ENCODE measurements at places on chromosomes 16 and 17.

GRCh38 chr16:4489030-4489429 lies 12.8 kb downstream of the HMOX2 start:
- no peak for DNase-seq

DNA sequence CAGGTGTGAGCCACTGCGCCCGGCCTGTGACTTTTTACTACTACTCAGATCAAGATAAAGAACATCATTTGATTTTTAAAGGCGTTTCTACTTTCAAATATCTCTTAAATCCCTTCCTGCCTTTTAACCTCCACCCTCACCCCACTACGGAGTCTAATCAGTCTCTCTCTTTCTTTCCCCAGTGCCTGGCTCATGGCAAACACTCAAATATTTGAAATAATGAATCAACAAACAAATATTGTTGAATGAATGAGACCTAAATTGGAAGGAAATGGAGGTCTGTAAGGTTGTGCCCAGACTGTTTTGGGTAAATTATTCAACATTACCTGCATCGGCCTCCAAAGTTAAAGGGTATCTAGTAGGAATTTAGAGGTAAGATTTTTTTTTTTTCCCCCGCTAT lies 14.7 kb downstream of the COPZ2 start:
- DNase-seq = no peak

DNA sequence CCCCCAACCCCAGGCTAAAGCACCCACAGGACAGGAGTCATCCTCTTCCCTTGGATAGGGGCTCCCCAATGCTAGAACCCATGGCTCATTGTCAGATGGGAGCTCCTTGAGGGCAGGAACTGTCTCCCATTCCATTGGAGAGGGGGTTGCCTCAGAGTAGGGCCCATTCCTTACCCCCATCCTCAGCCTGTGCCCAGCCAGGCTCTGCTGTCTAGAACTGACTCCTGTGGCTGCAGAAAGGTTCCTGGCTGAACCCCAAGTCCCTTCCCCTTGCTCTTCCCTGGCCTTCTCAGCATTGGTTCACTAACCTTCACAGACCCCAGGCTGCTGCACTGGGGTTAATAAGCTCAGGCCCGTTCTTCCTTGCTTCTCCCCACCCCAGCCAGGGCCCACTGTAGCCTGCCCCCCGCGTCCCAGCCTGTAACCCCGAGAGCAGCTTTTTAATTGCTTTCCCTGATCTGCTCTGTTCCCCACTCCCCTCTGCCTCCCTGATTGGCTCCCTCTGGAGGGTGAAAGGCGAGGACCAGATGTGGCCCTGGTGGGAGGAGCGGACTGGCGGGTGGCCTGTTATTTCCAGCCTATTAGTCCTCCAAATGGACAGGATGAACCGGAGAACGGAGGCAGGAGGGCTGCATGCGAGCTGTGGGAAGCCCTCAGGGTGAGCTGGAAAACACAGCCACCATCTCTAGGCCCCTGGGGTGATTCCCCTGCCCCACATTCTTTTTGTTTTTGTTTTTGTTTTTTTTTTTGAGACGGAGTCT lies 6.0 kb upstream of the GFAP start:
- no peak for DNase-seq

DNA sequence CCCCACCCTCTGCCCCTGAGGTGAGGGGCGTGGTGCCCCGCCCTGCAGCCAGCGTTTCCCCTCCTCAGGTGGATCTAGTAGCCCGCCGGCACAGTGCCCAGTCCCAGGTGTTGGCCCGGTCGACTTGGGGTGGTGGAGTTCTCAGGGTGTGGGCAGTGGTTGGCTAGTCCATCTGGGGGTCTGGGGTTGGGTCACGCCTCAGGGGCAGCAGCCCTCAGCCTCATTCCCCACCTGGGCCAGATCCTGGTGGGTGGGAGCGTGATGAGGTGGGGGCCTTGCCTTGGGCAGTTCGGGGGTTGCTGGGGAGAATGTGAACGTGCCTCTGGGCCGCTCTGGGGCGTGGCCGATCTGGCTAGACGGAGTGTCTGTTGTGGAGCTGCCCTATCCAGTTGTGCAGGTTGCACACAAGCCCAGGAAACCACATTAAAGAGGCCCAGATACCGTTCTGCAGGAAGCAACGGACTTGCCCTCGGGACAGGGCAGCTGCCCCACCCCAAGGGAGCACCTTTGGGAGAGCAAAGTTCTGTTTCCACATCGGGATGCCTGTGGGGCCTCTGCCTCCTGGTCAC lies 32.0 kb downstream of the GSE1 start:
- DNase-seq = no peak

DNA sequence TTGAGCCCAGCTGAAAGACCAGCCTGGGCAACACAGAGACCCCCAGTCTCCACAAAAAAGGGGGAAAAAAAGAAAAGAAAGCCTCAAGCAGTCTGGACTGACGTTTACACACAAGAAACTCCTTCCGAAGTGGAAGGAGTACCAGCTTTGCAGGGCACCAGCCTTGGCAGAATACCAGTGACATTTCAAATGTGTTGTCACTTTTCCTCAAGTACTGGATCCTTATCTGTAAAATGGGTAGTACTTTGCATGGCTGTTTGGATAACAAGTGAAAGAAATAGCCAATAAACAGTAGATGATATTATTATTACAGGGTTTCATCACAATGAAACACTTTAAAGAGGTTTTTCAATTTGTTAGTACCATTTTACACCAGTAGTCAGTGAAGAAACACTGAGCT lies 14.2 kb downstream of the YWHAE start:
- DNase-seq = no peak

- no peak for DNase-seq
Observed at GRCh38 chr17:29709866-29710519, 87.3 kb upstream of the CORO6 start.

DNA sequence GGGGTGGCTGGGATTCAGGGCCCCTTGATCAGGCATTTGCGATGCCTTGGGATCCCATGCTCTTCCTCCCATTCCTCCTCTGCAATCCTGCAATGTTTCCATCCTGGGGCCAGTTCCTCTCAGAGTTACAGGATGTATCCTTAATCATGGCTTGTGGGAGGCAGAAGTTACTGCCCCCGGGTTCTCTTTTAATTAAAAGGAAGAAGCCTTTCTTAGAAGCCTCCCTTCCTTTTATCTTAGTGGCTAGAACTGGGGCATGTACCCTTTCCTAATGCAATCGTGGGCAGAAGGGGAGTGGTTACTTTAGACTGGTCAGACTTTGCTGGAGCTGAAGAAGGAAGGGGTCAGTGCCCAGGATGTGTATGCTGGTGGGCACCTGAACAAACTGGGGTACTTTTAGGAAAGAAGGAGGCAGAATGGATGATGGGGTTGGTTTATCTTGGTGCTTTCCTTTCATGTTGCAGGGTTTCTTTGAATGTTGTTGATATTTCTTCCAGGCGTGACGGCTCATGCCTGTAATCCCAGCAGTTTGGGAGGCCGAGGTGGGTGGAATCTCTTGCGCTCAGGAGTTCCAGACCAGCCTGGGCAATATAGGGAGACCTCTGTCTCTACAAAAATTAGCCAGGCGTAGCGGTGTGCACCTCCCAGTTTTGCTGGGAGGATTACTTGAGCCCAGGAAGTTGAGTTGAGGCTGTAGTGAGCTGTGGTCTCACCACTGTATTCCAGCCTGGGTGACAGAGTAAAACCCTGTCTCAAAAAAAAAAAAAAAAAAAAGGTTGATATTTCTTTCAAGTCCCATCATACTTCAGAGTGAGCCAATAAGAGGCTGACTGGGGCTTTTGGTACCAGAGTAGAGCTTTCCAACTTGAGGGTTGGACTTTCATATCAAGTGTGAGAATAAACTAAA lies 13.2 kb upstream of the SPN start:
- DNase-seq = no peak

DNA sequence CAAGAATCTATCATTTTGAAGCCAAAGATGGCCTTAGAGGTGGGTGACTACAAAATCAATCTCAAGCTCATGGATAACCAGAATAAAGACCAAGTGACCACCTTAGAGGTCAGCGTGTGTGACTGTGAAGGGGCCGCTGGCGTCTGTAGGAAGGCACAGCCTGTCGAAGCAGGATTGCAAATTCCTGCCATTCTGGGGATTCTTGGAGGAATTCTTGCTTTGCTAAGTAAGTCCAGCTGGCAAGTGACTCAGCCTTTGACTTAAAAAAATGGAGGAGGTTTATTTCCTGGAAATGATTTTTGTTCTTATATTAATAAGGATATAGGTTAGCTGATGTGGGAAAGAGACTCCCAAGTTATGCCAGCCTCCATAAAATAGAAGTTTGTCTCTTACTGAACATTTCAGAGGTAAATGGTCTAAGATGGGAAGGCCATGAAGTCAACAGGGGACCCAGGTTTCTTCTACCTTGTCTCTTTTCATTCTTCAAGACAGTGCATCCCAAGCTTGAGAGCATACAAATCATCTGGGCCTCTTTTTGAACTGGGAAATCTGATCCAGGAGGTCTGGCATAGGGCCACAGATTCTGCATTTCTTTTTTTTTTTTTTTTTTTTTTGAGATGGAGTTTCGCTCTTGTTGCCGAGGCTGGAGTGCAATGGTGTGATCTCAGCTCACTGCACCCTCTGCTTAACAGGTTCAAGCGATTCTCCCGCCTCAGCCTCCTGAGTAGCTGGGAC lies 19.8 kb upstream of the TANGO6 start:
- no peak for DNase-seq

GRCh38 chr16:63629272-63629671 lies 1492.6 kb downstream of the CDH11 start:
- no peak for DNase-seq

GRCh38 chr17:77815127-77815905 lies 143.2 kb upstream of the TNRC6C start:
- DNase-seq = no peak

GRCh38 chr16:57307365-57307764 lies 22.9 kb upstream of the PLLP start:
- no peak for DNase-seq

DNA sequence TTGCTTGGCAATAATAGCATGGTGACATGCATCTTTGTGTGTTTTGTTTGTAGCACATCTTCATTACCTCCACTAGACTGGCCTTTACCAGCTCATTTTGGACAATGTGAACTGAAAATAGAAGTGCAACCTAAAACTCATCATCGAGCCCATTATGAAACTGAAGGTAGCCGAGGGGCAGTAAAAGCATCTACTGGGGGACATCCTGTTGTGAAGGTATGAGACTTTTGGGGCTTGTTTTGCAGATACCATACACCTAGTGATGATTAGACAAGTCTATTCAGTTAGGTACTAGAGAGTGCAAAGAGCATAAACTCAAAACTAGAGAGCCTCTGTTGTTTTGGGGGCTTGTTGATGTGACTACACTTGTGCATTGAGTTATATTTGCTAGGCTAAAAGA lies 41.2 kb downstream of the NFATC3 start:
- DNase-seq = no peak

DNA sequence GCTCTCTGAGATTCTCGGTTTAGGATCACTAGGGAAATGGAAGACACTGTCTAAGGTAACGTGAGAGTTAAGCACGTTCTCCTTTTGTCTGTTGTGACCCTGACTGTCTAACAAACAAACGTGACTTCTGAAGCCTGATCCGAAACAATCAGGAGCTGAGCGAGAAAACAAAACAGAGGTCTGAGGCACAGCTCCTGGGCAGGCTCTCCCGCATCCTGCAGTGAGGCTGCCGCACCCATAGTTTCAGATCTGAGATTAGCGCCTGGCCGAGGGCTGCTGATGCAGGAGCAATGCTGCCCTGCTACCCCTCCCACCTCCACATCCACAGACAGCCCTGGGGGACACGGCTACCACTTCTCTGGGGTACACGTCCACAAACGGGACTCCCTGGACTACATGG lies 46.7 kb downstream of the RNF157 start:
- DNase-seq = peak; percentile 35

- DNase-seq = no peak
Observed at GRCh38 chr17:62614142-62614541, 13.3 kb upstream of the MRC2 start.

GRCh38 chr17:48006936-48007709 lies 30.5 kb downstream of the COPZ2 start:
- no peak for DNase-seq

DNA sequence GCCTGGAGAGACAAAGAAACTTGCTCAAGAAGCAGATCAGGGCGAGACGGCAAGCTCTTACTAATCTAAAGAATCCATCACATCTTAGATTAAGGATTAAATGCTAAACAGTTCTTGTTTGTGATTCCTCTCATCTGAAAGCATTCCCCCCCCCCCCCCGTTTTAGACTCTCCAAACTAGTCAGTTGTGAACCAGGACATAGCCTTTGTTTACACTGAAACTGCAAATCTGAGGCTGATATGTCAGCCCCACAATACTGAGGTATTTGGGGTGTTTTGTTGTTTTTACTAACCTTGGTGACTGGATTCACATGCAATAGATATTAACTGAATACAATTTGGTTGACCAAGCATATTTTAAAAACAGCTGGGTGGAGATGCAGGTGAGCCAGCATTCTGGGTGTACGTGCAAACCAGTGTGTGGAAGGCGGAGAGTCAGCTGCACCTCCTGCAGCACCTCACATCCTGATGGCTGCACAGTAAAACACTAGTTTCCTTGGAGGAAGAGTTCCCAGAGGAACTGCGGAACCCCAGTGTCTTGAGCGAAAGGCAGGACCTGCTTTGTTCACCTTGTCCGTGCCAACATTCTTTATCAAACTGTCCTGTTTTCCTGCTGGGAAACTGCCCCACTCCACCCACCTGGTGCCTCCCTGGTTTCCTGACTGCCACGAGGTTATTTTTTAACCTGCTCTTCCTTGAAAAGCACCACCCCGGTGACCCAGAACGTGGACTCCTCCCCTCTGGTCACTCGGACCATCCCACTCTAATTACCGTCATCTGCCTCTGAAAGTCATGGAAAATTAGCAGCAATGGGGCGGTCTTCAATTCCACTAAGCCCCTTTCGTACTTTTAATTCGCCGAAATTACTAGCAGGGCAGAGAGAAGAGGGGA lies 1.2 kb upstream of the YPEL2 start:
- no peak for DNase-seq

DNA sequence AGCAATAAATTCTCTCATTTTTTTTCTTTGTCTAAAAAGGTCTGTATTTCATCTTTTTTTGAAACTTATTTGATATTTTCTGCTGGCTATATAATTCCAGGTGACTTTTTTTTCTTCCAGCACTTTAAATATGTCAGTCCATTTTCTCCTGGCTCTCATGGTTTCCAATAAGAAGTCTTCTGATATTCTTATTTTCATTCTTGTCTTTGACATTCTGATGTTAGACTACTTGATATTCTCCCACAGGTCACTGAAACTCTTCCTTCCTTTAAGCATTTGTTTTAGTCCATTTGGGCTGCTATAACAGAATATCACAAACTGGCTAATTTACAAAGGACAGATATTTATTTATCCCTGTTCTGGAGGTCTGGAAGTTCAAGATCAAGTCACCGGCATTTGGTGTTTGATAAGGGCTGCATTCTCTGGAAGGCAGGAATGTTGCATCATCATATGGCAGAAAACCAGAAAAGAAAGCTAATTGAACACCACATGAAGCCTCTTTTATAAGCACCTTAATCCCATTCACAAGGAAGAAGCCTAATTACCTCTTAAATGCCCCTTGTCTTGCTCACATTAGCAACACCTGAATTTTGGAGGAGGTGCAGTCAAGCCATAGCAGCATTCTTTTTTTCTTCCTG lies 242.1 kb upstream of the TNRC6C start:
- no peak for DNase-seq
